ENCODE measurements at places on chromosomes 16 and 17.

DNA sequence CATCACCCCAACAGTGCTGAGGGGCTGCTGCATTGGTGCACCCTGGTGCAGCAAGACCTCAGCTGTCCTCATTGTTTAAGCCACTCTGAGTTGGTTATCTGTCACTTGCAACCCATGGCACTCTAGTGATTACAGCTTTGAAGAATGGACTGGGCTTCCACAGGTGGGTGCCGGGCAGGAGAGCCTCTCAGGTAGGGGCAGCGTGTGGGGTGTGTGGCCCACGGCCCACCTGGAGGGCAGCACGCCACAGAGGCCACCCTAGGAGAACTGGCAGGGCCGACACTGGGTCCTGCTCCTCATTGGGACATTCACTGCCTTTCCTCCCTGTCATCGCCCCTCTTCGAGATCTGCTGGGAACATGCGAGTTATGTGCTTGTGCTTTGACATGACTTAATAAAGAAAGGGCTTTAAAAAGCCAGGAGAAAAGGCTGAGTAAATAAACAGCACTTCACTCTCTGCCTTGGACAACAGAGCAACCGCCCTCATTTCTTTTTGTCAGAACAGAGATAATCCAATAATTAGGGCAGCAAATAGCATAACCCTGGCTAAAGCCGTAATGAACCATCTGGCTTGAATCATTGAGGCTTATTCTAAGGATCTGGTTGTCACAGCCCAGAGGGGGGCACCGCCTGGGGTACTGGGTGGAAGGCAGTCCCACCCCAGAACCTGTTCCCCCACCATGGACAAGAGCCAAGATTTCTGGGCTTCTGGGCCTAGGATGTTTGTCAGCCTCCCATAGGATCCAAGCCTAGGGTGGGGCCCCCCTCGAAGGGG lies 3.0 kb downstream of the DOC2B start:
- no peak for DNase-seq

DNA sequence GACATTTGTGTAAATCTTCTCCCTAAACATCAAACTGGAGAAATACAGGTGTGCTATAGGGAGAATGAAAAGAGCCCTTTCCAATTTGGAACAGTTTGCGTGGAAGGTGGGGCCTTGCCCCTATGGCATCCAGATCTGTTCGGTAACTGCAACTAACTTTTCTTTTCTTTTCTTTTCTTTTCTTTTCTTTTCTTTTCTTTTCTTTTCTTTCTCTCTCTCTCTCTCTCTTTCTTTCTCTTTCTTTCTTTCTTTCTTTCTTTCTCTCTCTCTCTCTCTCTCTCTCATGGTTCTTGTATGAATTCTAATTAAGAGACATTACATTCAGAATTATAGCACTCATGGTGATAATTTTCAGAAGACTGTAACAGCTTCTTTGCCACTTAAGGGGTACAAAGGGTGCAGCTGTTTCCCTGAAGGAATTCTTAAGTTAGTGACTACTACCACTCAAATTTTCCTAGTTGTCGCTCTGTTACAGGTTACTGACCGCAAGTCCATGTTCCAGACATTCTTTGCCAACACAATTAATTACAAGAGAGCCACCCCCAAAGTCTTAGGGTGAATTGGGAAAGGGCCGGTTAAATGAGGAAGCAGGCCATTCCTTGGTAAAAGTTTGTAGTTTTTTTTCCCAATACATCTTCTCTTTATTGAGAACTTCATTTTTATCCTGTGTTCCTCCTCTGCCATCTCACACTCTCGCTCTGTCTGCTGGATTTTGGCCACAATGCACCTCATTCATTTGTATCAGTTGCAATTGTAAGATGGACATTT lies 69.8 kb downstream of the KSR1 start:
- DNase-seq, result no peak

- no peak for DNase-seq
These were observed 19.7 kb downstream of the LRRC36 start for GRCh38 chr16:67346341-67346740.

- no peak for DNase-seq
These were observed 7.8 kb downstream of the LPO start for GRCh38 chr17:58246104-58246740.

DNA sequence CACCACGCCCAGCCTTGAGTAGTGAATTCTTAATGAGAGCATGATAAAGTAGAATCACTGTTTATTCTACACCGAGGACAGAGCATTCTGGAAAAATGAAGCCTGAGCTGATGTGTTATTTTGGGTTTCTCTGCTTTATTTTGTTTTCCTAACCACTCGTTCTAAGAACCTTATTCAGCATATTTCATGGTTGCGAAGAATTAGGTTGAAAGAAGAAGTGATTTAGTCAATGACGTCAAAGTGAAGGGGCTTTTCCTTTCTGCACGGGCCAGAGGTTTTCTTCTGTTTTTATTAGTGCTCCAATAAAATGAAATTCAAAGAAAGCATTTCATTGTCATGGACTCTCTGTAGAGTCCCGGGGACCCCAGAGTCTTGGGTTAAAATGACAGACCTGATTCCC lies 178.5 kb downstream of the MAF start:
- DNase-seq, result no peak

- no peak for DNase-seq
These were observed 72.1 kb upstream of the HNF1B start for GRCh38 chr17:37816950-37817349.

DNA sequence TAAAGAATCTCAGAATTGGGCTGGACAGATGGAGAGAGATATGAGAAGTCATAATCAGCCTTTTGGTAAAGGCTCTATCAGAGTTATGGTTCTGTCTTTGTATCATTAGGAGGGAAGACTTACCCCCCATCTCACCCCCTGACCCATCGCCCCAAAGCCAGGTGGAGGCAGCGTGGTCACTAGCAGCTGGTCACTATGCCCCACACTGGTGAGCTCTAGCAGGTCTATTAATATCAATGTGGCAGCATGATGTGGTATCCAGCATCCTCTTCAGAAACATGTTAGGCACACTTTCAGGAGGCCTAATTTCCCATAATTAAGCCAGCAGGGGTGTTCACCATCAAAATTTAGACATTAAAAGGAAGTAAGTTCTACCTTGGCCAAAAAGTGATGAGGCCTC lies 183.8 kb upstream of the COX10 start:
- DNase-seq, result no peak

DNA sequence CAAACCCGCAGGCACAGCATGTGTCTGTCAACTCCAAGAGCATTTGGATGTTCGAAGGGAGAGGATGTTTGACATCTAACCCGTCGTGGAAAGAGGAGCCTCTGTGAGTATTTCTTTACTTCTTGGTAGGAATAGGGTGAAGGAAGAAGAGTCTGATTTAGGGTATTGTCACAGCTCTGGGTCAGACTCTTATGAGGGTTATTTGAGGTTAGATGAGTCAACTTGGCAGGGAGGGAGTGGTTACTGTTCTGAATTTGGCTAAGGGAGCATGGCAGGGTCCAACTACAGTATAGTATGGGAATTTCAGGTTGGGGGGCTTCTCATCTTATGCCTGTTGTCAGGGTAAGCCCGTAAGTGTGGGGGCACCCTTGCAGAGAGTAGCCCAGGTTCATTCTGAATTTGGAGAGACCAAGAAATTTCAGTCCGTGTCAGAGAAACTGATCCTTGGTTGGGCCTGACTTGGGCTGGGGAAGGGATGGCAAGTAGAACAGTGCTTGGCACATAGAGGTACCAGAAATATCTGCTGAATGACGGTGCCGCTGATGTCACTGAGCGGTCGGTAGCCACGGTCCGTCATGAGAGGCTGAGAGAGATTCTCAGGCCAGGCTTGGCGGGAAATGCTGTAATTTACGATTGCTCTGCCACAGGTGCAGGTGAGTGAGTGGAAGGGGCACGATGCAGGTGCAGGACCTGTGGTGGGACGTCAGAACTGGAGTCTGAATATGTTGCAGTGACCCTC lies 43.2 kb downstream of the MYH3 start:
- no peak for DNase-seq

GRCh38 chr17:15185625-15185991 lies 79.5 kb downstream of the PMP22 start:
- no peak for DNase-seq
